Uterus (tissue), 4 donors: ENCODE measurements at places on chromosomes 2 and 18. TPM values are rescaled to one million over a fixed set of nuclear protein-coding genes. Genes with fewer than 3 reads are reported as not detected.

Gene ASB18
- total RNA-seq: not detected

Gene MTCL1
- 8.8 TPM for total RNA-seq

Gene OTX1
- not detected for total RNA-seq

Gene MEMO1
- 35.8 TPM for total RNA-seq

Gene MAPK4
- 0.29 TPM for total RNA-seq

Gene CDH19
- total RNA-seq: 4.1 TPM

Gene SOCS6
- total RNA-seq: 12.9 TPM
